NCI-H1694 treated with DMSO at 0.1 percent for 48 hours (cell line): ENCODE measurements at places on chromosomes 1 and 21.

DNA sequence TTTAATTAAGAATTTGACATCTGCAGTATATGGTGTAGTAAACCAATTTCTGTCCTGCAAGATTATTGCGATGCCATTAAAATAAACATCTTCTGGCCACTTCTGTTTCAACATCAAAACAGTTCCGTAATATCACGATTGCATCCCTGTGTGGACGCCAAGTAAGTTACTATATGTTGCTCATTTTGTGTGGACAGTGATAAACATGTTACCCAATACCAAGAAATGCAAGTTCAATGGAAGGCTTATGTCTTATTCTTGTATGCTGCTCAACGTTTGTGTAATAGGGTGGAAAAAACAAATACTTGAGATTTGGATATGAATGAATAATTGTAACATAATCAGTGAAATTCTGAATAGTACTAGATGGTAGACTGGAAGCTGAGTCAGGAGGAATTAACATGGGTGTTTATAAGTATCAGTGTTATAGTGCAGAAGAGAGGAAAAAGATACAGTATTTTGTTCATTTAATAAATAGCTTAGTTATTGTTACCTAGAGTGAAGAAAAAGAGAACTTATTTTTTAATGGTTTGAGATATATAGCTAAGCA is 15.2 kb downstream of the TTC3 start:
- DNase-seq, result no peak

GRCh38 chr1:172460177-172460576 is 16.3 kb upstream of the PIGC start:
- DNase-seq, result no peak

DNA sequence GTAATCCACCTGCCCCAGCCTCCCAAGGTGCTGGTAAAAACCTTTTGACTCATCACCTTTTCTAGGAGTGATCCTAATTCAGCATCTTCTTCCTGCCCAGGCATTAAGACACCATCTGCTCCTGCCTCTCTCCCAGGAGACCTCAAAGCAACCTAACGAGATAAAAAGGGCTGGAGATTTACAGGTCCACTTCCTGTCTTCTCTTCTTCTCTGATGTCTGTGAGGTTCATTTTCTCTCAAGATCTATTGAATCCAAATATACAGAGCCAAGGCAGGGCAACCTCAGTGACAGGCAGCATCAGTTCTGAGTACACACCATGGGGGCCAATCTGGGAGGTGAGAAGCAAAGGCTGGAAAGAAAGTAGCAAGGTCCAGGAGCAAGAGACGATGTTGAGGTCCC is 219.4 kb downstream of the SETD4 start:
- DNase-seq, result no peak

DNA sequence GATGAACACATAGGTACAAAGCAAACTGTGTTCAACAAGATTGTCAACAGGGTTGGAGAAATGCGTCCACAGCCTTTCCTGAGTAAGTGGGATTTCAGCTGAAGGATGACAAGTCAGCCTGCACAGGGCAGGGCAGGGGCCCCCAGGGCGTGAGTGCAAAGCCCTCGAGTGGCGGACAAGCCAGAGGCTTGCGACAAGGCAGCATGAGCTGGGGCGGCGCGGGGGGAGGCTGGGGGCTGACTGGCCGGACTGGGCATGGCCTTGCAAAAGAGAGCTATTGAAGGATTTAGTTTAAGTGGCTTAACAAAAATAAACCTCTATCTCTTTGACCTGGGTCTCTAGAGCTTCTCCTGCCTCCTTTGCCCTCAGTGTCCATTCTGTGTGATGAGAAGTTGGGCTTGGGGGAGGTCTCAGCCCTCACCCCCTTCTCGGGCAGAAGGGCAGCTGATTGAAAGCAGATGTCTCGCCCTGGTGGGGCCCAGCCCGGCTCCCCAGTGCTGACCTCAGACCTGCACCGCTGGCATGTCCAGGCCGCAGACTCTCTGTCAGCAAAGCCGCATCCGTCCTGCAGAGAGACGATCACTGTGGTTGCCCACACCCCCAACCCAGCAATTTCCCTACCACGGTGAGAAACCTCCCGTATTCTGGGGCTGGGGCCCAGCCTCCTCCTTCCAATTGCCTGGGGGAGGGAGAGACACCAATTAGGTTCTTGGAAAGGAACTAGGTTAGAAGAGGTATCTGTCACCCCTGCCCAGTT is 24.3 kb upstream of the EPS8L3 start:
- no peak for DNase-seq

DNA sequence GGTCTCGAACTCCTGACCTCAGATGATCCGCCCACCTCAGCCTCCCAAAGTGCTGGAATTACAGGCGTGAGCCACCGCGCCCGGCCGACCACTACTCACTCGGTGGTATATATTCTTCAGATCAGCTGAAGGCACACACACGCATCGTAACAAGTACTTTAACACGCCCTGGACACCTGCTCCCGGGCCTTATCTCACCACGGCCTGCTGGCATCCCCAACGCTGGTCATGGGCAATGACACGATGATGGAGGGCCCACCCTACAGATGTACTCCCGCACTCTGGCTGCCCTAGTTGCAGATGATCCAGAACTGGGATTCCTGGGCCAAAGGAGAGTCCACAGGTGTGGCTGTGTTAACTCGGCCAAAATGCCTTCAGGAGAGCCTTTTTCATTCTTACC is 11.6 kb downstream of the UBE2J2 start:
- DNase-seq, result no peak

DNA sequence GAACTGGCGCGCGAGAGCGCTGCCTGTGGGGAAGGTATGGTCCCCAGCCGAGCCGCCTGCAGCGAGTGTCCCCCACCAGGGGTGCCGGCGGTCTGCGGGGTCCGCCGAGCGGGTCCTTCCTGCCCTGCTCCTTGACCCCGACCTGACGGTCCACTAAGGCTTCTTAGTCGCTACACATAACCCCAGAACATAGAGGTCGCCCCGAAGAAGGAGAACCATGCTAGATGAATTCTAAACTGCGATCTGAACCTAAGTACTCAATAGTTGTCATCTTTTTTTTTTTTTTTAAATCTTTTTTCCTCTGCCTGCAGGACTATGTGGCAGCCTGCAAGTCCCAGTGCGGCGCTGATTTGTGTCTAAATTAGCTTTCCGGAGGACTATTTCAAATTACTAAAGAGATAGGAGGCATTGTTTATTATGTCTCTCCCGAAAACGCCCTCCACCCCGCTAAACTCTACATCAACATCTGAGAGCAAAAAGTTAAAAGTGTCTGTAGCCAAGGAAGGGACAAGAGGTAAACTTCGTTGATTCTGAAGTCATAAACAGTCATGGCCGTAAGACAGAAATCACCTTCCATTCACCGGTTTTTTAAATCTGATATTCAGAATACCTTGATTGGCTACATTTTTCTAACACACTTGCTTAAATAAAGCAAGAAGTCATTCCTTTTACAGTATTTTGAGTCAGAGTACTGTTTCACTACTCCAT is 476 bp downstream of the AXDND1 start:
- DNase-seq, result no peak

DNA sequence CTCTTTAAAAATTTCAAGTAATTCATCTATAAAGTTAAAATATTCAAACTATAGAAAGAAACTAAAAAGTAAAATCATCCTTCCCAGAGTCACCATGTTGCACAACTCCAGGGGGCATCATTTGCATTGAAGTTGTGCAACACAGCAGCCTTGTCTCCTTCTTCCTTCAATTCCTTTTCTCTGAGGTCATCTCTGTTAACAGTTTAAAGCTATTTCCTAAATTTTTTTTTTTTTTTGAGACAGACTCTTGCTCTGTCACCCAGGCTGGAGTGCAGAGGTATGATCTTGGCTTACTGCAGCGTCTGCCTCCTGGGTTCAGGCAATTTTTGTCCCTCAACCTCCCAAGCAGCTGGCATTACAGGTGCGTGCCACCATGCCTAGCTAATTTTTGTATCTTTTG is 7.1 kb downstream of the RHBG start:
- DNase-seq, result no peak

GRCh38 chr1:161324020-161324419 is 9.8 kb downstream of the SDHC start:
- no peak for DNase-seq

GRCh38 chr1:67705735-67706453 is 20.9 kb downstream of the GADD45A start:
- no peak for DNase-seq

GRCh38 chr1:21932127-21932526 is 5.0 kb downstream of the HSPG2 start:
- DNase-seq, result no peak

- DNase-seq, result peak; percentile 8
Measured at GRCh38 chr1:104921525-104921924, 1171.8 kb downstream of the AMY1C start.

GRCh38 chr1:18414321-18414720 is 66.4 kb upstream of the KLHDC7A start:
- no peak for DNase-seq

DNA sequence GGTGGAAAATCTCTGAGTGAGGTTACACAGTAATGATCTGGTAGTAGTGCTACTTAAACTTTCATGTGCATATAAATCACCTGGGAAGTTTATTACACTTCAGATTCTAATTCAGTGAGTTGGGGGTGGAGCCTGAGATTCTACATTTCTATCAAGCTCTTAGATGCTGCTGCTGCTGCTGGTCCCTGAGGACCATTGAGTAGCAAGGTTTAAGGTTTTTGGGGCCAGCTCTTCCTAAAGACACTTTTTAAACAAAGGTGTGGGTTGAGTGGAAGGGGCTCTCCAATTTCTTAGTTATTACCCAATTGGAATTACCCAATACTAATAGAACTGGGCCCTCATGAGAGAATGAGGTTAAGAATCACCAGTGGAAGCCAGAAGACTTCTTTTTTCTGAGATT is 29.5 kb downstream of the KCNA3 start:
- no peak for DNase-seq

DNA sequence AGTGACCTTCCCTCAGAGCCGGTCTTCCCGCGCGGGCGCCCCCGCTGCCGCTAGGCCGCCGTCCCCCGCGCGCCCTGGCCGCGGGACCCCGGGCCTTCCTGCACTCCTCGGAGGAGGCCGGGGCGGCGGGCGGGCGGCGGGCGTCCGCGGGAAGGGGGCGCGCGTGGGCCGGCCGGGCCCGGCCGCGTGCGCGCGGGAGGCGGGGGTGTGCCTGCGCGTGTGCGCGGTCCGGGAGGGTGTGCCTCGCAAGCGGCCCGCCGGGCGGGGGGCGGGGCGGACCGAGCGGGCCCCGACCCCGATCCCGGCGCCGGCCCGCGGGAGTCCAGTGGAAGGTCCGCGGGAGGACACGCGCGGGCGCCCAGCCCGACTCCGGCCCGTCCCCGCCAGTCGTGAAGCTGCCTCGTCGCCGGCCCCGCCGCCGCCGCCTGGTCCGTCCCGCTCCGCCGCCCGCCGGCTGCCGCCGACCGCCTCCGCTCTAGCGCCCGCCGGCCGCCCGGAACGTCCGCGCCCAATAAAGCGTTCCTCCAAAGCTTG is 438 bp downstream of the MRPS6 start:
- DNase-seq, result no peak

DNA sequence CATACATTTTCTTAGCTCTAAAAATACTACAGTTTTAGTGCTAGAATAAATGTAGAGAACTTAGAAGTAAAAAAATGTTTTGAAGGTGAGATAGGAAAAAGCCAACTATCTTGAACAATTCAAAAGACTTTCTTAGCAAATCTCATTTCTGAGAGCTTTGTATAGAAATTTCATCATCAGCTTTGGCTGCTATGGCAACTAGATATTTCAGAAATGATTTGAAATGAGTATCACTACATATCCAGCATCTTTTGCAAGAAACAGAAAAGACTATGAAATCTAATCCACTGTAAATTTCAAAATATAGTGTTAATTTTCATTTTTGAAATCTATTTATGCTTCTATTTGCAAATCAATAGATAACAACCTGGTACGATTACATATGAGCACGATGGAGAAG is 57.7 kb downstream of the RGS7 start:
- no peak for DNase-seq

- DNase-seq, result no peak
Measured at GRCh38 chr1:215845234-215845891, 278.3 kb downstream of the KCTD3 start.
